Naive thymus-derived CD8-positive, alpha-beta T cell (primary cell): ENCODE measurements at places on chromosomes 6 and 20. TPM values are rescaled to one million over a fixed set of nuclear protein-coding genes. Genes with fewer than 3 reads are reported as not detected.

DNA sequence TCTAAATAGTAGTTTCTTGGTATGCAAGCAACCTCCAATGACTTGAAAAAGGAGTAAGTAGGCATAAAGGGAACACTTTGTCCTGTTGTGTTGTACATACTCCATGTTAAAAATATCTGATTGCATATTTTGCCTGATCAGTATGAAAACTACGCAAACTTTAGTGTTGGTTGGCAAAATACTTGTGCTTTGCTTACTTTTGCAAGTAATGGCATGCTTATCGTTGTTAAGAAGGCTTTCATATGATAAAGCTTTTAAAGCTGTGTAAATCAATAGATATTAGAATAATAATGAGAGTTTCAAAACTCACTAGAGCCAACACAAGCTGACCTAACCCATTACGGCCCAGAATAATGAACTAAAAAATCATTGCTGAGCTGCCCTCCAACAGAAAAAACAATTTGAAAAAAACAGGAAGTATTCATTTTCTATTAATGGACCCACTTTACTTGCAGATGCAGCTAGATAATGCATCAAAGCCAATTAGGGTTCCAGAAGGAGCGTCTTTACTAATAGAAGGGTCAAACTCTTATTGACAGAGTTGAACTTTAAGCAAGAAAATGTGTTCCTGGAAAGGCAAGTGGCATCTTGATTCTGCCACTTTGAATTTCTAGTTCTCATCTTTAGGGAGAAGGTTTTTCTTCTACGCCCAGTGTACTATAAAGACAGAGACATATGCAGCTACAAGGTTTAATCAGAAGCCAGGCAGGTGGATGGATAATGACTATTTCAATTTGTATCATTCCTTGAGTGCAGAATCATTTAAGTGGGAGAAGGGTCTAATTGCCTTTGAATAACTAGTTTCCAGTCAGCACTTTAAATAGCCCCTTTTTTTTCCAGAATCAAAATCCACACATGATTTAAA lies 82.2 kb downstream of the SNAP25 start:
- DNase-seq, result no peak

- no peak for DNase-seq
Observed at GRCh38 chr6:44269178-44269920, 901 bp upstream of the TMEM151B start.

PRSS35 gene
- polyA plus RNA-seq, result not detected

HRH3 gene
- not detected for polyA plus RNA-seq
